LoVo (cell line): ENCODE measurements at places on chromosomes 1 and 21.

DNA sequence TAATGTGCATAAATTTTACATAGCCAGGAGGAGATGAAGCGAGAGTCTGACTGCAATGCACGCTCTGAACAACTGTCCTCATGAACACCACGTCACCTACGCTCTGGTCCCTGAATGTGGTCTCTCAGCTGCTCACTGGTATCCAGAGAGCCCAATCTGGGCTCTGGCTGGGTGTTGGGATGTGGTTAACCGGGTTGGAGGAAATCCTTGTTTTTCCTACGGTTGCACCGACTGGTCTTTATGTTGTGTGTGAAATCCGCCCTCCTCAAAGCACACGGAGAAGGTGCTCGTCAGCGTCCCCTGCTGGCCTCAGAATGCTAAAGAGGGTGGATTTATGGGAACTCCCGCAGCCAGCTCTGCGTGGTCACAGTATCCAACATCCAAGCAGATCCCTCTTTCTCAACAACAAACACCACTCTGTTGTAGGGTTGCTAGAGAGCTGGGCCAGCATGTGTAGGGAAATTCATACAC, 51.8 kb upstream of the FAM89A start:
- DNase-seq = peak; percentile 35

DNA sequence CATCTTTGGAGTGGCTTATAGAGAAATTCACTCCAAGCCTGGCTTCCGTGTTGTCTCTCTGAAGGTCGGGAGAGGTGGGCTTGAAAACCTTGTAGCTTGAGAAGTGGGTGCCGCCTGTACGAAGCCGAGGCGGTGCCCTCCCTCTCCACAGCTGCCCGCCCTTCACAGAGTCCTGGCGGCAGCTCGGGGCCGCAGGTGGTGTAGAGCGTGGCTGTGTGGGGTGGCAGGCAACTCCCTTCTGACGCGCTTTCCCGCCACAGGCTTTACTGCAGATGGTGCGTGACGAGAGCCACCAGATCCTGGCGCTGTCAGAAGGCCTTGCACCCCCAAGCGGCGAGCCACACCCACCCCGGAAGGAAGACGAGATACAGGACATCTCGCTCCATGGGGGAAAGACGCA, 33.1 kb upstream of the DIP2A start:
- DNase-seq = no peak

DNA sequence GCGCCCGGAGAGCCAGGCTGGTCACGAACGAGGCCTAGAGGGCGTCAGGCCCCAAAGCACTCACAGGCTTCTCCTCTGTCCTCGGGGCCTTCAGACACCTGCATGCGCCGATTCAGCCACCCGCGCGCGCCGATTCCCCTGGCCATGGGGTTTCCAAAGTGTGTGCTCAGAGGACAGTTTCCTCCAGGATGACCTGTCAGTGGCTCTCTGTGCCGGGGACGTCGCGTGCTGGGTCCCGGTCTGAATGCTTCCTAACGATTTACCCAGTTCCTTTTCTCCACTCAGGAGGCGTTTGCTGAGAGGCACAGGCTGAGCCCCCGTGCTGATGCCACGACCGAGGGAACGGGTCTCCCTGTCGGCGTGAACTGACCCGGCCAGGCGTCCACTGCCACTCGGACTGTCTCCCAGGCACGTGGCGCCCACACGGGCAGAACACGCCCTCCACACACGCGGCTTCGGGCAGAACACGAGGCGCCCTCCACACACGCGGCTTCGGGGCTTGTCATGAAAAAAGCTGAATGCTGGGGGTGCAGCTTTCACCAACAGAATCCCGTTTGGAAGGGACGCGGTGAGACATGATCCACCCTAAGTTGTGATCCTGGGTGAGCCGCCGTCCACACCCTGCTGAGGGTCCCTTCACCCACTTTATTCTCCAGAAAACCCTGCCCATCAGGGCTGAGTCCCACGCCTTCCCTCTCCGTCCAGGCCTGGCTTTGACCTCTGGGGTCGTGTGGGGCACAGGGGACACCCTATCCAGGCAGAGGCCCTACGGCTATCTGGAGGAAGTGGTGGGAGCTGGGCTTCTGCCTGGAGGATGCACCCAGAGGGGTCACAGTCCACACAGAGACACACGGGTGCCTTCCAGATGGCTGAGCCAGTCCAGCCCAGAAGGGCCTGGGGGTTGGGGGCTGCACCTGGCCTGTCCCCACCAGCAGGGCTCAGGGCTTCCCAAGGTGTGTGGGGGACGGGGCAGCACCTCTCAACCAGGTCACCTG, 56.1 kb downstream of the COL6A1 start:
- DNase-seq = no peak

GRCh38 chr1:109208836-109209463, 4.8 kb upstream of the SARS1 start:
- DNase-seq = no peak

- peak; percentile 8 for DNase-seq
Measured at GRCh38 chr1:180116964-180117763, 37.5 kb upstream of the QSOX1 start.

DNA sequence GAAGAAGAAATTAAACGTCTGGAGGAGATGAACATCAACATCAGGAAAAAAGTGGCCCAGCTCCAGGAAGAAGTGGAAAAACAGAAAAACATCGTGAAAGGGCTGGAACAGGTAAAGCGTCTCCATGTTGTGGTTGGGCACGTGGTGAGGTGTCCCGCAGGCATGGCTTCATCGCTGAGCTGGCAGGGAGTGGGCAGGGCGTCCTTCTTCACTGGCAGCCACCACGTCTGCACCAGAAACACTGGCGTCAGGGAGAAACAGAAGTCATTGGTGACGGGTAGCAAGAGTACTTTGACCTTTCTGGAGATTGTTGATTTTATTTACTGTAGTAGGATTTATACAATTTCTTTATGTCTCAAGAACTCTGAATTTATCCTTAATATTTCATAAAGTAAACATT, 59.0 kb upstream of the DIP2A start:
- no peak for DNase-seq

- no peak for DNase-seq
Measured at GRCh38 chr1:231636157-231636556, 9.6 kb downstream of the DISC1 start.

GRCh38 chr1:192802406-192802805, 6.4 kb upstream of the RGS2 start:
- DNase-seq = no peak

GRCh38 chr1:100474834-100475233, 63.1 kb upstream of the GPR88 start:
- DNase-seq = no peak

DNA sequence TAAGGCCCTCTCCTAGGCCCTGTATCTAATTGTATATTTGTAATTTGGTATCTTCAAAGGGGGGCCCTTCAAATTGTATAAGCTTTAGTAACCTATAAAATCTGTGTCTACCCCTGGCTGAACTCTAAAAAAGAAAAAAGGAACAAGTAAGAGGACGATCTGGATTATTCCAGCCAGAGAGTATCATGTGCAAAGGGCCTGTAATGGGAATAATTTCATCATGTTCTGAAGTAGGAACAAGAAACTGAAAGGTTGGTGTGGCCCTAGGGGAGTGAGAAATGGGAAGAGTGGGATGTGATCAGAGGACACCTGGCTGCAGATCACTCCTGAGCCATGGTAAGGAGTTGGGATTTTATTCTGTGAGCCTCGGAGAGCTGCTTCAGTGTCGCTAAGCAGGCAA, 14.7 kb downstream of the PTAFR start:
- no peak for DNase-seq

DNA sequence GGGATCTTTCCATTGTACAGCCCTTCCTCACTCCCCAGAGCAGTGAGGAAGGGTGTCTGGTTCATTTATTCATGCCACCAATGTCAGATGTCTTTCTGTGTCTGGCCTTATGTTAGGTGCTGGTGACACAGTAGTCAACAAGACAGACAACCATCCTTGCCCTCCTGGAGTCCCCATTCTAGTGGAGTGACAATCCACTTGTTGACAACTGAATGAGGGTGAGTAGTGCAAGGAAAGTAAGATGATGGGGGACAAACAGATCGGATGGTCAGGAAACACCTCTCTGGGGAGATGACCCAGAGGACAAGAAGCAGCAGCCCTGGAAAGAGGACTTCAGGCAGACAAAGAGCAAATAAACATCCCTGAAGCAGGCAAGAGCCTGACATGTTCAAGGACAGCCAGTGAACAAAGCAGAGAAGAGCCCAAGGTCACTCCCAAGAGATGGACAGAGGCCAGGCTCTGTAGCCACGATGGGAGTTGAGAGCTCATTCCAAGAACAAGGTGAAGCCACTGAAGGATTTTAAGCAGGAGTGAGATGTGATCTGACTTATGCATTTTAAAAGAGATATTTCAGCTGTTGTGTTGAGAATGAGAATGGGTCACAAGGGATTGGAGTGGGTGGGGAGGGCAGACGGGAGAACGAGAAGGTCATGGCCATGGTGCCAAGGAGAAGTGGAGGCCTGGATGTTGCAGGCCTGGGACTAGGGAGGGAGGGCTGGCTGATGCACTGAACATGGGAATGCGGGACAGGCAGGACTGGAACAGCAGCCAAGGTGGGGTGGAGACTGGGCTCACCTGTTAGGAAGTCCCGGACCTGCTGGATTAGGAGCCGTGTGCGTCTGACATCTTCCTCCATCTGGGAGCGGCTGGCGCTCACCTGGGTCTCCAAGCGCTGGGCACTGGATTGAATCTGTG, 30.2 kb downstream of the LAMB3 start:
- no peak for DNase-seq

- no peak for DNase-seq
Measured at GRCh38 chr1:208008534-208008933, 97.6 kb upstream of the CD34 start.

GRCh38 chr1:68704800-68705443, 208.0 kb upstream of the DEPDC1 start:
- no peak for DNase-seq

DNA sequence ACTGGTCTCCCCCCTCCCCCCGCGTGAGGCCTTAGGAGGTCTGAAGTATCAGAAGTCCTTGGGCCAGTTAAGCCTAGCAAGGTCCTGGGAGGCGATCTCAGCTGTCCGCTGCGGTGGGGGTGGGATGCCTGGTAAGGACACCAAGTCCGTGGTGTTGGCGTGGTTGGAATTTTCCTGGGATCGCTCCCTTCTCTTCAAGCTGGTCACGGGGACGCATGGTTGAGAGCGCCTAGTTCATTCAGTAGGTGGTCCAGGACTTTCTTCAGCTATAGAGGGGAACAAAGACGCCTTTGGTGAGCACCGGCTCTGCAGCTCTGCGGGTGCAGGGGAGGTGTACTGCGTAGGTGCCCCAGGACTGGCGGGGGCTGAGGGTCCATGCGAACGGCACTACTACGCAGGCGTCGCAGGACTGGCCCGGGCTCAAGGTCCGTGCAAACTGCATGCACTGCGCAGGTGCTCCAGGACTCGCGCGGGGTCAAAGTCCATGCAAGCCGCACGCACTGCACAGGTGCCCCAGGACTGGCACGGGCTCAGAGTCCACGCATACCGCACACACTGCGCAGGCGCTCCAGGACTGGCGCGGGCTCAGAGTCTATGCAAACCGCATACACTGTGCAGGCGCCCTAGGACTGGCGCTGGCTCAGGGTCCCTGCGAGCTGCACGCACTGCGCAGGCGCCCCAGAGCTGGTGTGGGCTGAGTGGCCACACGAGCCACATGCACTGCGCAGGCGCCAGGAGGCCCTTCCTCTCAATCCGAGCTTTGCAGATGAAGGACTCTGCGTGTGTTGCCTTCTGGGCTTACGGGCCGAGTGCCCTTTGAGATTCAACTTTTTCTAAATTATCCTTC, 36.6 kb upstream of the HMGN1 start:
- peak; percentile 89 for DNase-seq

DNA sequence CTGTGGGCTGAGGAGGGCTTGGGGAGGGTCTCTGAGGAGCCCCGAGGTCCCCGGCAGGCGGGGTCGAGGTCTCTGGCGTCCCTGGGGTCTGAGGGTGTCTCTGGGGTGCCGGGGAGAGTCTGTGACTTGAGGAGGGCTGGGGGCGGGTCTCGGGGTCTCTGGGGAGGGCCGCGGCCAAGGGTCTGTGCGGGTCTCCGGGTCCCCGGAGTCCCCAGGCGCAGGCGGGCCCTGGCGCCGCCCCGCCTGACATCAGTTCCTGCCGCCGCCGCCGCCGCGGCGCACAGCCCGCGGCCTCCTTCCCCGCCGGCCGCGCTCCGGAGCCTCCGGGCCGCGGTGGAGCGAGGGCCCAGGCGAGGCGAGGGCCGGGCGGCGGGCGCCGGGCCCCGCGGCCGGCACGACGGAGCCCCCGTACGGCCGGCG, at the start of gene PLEKHM2:
Gene PLEKHM2 (plus strand): TSS at position 279 of the 420 bp plus-strand sequence. CDS start 239 bp downstream, outside the sequence.
- peak; percentile 39 for DNase-seq

DNA sequence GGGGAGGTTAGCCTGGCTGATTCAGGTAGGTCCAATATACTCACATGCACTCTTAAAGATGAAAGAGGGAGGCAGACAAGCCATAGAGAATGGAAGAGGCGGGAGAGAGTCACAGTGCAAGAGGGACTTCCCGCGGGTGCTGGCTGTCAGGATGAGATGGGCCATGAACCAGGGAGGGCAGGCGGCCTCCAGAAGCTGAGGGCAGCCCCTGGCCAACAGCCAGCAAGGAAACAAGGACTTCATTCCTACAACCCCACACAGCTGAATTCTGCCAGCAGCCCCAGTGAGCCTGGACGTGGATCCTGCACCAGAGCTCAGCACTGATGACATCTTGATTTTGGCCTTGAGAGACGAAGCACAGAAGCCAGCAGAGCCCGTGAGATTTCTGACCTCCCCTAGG, 15.1 kb upstream of the B3GALT5 start:
- DNase-seq = no peak

DNA sequence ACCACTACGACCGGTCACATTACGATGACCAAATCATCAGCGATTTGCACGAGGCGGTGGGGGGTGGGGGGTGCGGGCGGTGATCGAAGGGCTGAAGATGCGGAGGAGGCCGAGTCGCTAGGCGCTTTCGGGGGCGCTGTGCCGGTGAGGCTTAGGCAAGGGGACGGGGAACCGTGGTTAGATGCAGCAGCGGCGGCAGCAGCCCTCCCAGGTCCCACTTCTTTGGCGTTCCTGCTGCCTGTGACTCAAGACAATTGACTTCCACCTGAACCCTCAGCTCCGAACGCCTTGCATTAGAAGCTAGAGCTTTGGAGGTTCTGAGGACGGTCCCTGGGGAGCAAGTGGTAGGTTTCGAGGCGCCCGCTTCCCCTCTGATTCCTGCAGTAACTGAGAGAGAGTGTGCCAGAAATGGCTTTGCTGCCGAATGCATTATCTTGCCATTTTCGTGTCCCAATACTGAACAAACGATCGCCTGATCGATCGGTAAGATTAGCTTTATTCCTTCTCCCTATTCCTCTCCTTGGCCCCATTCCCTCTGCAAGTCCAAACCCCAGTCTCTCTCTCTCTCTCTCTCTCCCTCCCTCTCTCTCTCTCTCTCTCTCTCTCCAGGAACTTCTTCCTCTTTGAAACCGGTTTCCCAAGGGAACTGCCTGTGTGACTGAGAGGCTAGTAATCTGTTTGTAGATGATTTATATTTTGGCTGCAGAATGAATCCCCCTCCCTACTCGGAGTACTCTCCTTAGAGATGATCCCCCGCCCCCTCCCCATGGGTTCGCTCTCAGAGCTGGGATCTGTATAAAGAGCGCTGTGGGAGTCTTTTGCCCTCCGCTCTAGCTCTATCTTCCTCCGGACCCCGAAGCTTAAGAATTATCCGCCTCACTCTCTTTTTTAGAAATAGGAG, 735 bp upstream of the BRINP3 start:
- no peak for DNase-seq

- no peak for DNase-seq
Measured at GRCh38 chr1:156851779-156852417, 7.0 kb downstream of the INSRR start.

GRCh38 chr1:53334781-53335180, 6.9 kb upstream of the LRP8 start:
- DNase-seq = no peak
